Fibroblast of mammary gland (primary cell): ENCODE measurements at places on chromosomes 3 and 15.

DNA sequence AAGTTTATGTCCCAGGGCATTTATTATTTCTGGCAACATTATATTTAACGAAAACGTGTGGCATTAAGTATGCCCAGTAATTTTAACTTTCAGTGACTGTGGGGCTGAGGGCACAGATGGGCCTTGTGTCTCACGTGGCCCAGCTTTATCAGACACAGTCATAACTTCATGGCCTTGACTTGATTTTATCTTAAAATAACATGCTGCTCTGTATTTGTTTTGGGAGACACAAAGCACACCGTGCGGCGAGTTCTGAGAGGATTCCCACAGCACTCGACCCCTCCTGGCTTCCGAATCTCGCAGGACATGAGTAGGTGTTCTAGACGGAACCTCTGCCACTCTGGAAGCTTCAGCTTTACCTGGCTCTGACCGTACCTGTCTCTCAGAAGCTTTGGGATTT lies 180.8 kb downstream of the ADAMTS17 start:
- DNase-seq: no peak

- DNase-seq: no peak
Observed at GRCh38 chr3:99324636-99325203, 313.7 kb upstream of the COL8A1 start.

GRCh38 chr15:25803036-25803435 lies 60.1 kb downstream of the ATP10A start:
- no peak for DNase-seq

- DNase-seq: no peak
Observed at GRCh38 chr3:112472691-112473090, 26.6 kb downstream of the BTLA start.

DNA sequence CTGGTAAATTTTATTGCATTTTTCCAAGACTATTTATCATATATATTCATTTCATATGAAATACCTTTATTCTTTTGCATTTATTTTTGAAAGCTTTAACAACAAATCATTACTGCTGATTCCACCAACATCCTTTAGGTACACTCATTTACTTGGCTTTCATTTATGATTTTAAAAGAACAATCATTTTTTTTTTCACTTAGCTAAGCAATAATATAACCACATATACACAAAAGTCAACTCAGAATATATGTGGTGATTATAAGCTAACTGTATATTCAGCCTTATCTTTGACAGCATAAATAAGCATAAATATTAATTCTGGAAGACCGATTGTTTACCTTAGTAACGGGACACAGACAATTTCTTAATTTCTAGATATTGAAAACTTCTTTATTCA lies 458.6 kb upstream of the ZNF385D start:
- no peak for DNase-seq
